T-cell (primary cell): ENCODE measurements at places on chromosomes 12 and 14. TPM values are rescaled to one million over a fixed set of nuclear protein-coding genes. Genes with fewer than 3 reads are reported as not detected.

GRCh38 chr12:124385219-124385969 lies 90.5 kb downstream of the RFLNA start:
- DNase-seq: no peak

Gene REC8
- total RNA-seq: 32.4 TPM

Gene LALBA
- not detected for total RNA-seq

DNA sequence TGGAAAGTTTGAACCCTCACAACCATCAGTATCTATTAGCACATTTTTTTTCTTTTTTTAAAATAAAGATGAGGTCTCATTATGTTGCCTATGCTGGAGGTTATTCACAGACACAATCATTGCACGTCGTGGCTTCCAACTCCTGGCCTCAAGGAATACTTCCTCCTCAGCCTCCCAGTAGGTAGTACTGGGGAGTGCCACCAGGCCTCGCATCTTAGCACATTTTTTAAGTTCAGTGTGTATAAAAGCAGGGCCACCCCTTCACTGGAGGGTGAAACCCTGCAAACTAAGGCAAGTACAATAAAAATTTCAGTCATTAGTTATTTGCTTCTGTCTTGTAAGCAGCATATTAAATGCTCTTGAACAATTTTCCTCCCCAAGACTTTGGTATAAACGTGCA lies 114.2 kb upstream of the SINHCAF start:
- no peak for DNase-seq

GRCh38 chr12:46675736-46676135 lies 150.1 kb downstream of the SLC38A4 start:
- DNase-seq: no peak

GRCh38 chr14:69987406-69988121 lies 108.3 kb downstream of the SMOC1 start:
- no peak for DNase-seq

- DNase-seq: no peak
Measured at GRCh38 chr14:71183876-71184689, 276.8 kb downstream of the PCNX1 start.

DNA sequence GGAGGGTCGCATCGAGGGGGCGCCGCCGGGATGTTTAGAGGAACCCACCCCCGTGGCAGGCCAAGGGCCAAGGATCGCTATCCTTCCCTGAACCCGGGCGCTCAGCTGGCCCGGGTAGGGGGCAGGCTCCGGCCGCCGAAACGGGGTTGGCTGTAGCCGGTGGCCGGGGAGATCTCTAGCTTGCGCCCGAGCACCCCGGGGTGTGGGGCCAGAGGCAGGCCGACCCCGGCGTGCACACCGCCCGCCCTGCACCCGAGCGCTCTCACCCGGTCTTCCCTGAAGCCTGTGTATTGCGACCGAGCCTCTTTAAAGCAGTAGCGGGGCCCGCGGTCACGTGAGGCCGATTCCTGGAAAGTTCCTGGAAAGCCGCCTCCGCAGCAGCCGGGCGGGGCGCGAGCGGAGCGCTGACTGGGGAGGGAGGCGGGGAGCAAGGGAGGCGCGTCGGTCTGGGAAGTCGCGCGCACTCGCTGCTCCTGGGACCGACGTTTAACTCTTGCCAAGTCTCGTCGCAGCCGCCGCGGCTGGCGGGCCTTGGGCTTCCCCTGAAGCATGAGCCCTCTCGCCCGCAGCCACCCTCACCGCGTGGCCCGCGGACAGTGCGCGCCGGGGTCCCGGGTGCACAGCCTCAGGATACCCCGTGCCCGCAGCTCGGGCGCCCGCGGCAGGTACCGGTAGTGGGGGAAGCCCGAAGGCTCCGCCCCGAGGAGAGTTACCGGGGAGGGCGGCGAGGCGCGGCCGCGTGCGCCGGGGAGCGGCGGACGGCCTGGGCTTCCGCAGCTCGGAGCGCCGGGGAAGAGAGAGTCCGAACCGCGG lies 1.7 kb upstream of the SOCS2 start:
- peak; percentile 68 for DNase-seq

DNA sequence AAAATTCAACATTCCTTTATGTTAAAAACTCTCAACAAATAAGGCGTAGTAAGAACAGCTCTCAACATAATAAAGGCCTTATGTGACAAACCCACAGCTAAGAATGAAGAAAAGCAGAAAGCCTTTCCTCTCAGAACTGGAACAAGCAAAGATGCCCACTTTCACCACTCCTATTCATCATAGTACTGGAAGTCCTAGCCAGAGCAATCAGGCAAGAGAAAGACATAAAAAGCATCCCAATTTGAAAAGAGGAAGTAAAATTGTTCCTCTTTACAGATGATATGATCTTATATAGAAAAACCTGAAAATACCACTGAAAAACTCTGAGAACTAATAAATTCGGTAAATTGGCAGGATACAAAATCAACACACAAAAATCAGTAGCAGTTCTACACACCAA lies 52.1 kb downstream of the STON2 start:
- DNase-seq: no peak

GRCh38 chr14:24920265-24921075 lies 129.5 kb downstream of the STXBP6 start:
- DNase-seq: no peak

DNA sequence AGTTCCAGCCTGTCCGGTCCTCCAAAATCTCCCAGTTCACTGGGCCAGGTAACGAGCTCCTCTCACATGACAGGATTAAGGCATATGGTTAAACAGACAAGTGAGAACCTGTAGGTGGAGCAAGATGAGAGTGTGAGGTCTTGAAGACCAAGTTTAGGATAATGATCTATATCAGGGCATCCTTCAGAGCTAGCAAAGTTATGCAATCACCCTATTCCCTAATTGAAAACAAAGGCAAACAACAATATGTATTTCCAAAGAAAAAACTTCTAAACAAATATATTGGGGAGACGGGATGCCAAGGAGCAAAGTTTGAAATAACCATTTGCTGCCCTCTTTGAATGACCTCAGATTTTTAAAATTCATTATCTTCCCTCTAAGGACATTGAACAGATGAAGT lies 571.2 kb downstream of the BCL11B start:
- DNase-seq: no peak

Gene CFAP54
- 0.95 TPM for total RNA-seq

DNA sequence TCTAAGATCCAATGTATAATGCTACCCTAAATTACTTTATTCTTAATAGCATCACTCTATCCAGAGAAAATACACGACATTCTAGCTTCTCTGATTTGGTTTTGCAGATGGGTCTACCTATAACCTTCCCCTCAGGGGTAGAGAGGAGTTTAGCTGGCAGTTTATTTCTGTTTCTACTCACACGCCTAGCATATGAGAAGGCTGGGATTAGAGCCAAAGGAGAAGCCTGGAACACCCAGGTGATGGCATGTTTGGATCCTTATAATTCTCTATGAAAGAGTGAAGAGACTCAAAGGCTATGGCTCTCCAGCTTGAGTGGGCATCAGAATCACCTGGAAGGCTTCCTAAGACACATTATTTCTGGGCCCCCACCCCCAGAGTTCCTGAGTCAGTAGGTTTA lies 131.3 kb downstream of the IGF1 start:
- no peak for DNase-seq

DNA sequence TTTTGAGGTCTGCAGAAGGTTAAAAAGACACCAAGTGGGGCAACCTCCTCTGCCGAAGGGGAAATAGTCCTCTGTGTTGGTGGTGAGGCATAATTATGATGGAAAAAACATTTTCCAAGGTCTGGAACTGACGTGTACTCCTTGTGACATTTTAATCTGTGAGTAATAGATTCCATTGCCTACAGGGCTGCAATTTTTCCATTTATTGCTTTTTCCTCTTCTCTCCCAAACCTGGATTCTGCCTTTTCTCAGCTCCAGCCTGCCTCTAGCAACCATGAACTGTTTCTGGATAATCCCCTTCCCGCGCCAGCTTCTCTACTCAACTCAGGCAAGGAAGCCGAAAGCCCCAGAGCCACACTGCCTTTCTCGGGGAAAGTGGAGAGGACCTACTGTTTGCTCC lies 230.1 kb upstream of the PLXNC1 start:
- DNase-seq: no peak

Gene TESPA1
- total RNA-seq: 165 TPM

- DNase-seq: no peak
Measured at GRCh38 chr14:103356024-103356682, 22.1 kb downstream of the EIF5 start.

DNA sequence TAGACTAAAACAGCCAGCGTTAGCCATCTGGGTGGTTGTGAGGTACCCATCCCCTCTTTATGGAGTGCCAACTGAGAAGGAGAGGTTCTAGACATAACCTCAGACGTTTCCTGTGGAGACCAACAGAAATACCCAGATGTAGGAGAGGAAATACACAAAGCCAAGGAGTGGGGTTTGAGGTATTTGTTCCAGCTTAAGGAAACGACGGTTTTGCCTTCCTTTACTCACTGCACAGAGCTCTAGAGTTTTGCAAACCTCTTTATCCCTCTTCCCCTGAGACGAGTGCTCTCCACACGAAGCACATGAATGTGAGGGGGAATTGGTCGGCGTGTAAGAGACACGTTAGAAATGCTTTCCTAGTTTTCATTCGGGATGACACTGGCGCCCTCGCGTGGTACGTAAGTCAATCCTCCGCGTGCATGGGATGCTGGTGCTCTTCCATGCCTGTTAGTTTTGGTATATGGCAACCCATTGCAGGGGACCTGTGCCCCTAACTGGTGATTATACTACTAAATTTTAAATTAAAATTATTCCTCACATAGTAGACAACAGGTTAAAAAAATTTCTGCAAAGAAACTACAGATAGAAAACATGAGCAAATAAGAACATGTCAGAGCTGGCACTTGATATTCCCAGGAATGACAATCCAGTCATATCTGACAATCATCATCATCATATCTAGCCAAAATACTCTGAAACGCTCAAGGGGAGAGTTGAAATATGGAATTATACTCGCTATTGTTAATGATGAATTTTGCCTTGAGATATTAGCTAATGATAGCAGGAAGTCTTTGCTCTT lies 121.7 kb downstream of the PPM1H start:
- peak; percentile 25 for DNase-seq

DNA sequence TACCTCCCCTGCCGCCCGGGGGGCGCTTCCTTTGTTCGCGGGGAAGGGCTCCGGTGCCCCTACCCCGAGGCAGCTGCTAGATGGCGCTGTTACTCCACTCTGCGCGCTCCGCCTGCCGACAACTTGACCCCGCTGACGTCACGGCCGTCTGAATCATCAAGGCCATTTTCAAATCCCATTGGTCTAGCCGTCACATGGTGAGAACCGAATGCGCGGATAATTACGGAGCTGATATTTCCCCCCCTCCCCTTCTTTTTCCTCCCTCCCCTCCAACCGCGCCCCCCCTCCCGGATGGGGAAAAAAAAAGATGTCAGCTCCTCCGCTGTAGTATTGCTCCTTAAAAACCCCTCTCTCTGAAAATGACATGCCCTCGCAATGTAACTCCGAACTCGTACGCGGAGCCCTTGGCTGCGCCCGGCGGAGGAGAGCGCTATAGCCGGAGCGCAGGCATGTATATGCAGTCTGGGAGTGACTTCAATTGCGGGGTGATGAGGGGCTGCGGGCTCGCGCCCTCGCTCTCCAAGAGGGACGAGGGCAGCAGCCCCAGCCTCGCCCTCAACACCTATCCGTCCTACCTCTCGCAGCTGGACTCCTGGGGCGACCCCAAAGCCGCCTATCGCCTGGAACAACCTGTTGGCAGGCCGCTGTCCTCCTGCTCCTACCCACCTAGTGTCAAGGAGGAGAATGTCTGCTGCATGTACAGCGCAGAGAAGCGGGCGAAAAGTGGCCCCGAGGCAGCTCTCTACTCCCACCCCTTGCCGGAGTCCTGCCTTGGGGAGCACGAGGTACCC lies at the start of gene HOXC10:
TSS of gene HOXC10 (plus strand) at position 246 of the 791 bp plus-strand sequence. CDS start at position 360, 114 bp downstream.
- DNase-seq: peak; percentile 12

- no peak for DNase-seq
Measured at GRCh38 chr14:104343690-104344640, 205.6 kb downstream of the KIF26A start.

DNA sequence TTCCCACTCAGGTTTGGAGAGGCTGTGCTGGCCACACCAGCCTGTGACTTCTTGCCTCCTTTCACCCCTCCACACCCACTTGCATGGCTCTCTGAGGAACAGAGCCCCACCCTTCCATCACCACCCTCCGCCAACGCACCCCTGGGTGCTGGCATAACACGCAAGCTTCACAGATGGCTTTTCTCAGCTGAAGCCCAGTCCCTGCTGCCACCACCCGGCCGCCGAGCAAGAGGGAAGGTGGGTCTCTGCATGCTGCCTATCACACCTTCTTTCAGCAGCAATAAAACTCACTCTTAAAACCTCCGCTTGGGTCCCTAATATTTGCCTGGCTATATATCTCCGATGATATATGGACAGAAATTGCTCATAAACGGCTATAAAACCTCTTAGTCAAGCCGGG lies 41.6 kb downstream of the SMUG1 start:
- DNase-seq: no peak

DNA sequence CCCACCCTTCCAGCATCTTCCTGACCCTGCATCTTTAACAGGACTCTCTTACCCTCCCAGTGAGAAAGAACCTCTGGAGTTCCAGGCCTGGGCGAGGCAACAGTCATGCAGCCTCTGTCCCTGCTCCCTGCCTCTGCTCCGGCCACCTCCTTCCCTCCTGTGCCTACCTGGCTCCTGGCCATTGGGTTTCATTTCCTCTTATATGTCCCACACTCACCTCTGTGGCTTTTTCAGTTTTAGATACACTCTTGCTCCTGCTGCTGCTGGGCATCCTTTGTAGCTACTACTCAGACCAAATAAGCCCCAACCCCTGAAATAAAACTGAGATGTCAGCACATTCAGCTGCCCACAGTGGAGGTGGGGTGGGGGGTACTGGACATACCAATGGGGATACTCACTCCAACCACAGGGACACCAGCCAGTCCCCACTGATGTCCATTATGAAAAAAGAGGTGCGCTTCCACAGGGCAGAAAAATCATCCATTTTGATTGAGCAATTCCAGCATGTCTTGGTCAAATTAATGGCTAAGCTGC lies 99.1 kb upstream of the NRXN3 start:
- DNase-seq: no peak

Gene ITGB7
- total RNA-seq: 355 TPM

DNA sequence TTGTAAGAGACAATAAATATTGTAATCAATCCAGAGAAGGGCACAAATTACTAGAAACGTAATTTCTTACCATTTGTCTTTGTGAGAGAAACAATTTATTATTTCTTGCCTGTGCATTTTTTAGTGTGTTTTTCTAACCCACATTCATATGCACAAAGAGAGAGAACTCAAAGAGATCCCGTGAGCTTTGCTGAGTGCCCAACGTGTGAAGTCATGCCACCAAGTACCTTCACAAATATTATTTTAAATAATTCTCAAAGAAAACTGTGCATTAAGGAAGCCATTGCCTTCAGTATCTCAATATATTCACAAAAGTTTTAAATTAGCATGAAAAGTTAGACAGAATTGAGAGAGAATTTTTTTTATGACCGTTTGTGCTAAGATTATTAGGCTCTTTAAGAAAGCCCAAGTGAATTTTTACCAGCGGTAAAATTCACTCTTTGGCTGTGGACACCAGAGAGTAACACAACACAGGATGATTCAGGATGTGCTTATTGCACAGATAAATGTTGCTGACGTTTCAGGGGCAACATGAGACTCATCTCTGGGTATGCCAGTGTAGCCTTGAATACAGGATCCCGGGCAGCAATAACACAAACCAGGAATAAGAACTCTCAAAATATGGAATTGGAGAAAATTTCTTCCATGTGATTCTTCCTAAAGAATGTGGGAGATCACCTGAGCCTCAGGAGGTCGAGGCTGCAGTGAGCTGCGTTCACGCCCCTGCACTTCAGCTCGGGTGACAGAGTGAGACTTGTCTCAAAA lies 2.9 kb downstream of the ARHGDIB start:
- no peak for DNase-seq
